Effector memory CD4-positive, alpha-beta T cell (primary cell): ENCODE measurements at places on chromosomes 5 and 9.
A peak's percentile ranks its signal among the peaks of the same experiment; 100 is the strongest.

GRCh38 chr9:96136992-96137670 is 164.8 kb downstream of the HSD17B3 start:
- DNase-seq: no peak

- no peak for DNase-seq
These were observed 175.9 kb downstream of the ENC1 start for GRCh38 chr5:74464512-74465209.

- no peak for DNase-seq
These were observed 116.0 kb downstream of the NMUR2 start for GRCh38 chr5:152288917-152289595.

- DNase-seq: no peak
These were observed 118.5 kb downstream of the COL23A1 start for GRCh38 chr5:178471711-178472110.

DNA sequence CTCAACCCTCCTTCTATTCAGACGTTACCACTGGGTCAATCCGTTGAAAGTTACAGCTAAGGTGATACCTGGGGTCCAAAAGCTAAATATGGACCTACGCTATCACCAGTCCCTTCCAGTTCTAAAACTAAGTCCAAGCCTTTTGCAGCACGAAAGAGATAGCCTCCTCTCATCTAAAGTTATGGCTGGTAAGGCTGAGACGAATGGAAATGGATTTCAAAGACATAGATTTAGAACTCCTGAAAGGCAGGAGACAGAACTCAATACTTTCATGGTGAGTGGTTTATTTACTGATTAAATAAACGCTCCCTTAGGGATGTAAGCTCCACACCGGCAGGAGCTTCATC is 751 bp upstream of the RIC1 start:
- no peak for DNase-seq

DNA sequence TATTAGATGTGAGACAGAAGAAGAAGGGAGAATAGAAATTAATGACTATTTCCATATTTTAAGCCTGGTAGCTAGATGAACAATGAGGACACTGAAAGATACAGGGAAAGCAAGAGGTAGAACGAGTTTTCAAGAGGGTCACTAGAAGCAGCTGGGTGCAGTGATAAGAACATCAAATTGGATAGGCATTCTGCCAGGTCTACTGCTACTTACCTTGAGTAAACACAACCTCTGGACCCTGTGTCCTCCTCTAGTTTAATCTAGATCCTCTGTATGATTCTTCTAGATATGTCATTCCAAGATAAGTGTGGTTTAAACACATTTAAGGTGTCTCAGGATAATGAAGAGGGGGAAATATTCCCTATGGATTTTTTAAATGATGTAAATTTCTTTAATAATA is 31.2 kb downstream of the OTP start:
- DNase-seq: no peak

DNA sequence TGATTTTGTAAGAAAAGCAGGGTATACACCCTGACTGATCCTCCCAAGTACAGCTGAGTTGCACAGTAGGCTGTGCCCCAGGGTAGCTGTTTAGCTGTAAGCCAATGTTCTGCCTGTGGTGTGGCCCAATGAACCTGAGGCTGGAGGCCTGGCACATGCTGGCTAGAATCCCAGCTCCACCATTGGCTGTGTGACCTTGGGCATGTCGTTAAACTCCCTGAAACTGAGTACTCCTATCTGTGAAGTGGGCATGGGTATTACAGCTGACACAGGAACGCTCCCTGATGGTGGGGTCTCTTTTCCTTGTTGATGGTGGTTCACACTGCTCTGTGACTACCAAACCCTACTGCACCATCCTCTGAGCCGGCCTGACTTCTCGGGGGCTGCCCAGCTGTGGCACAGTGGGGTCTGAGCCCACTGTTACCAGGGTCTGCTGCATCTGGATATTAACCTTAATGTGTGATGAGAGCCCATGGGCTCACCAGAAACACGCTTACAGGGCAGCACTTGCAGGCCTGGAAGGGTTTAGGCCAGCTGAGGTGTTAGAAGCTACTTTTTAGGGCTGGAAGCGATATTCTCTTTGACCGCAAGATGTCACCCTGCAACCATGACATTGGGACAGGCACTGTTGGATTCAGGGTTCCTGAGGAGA is 7.0 kb upstream of the GADD45G start:
- peak; percentile 13 for DNase-seq

GRCh38 chr9:116501871-116502270 is 185.2 kb upstream of the TRIM32 start:
- DNase-seq: no peak
